ENCODE measurements at places on chromosomes 3 and 15. TPM values are rescaled to one million over a fixed set of nuclear protein-coding genes. Genes with fewer than 3 reads are reported as not detected.

Gene PTH1R
- polyA plus RNA-seq = 3.8 TPM

Gene PIF1
- polyA plus RNA-seq = 0.98 TPM

Gene PATL2
- polyA plus RNA-seq = 1.3 TPM

Gene STAG1
- polyA plus RNA-seq = 19.4 TPM

Gene CAV3
- polyA plus RNA-seq = not detected

- DNase-seq = no peak
These were observed 550.8 kb downstream of the DIPK2A start for GRCh38 chr3:144522456-144522855.

- DNase-seq = no peak
These were observed 47.4 kb upstream of the SMAD3 start for GRCh38 chr15:67018026-67018425.

GRCh38 chr15:63514531-63514943, 10.1 kb downstream of the USP3 start:
- DNase-seq = no peak

GRCh38 chr15:41560572-41560874, 1.5 kb downstream of the TYRO3 start:
- DNase-seq = peak; percentile 61

GRCh38 chr3:146375219-146375618, 94.1 kb downstream of the PLSCR2 start:
- DNase-seq = peak; percentile 42

- no peak for DNase-seq
These were observed 25.1 kb downstream of the ADCY5 start for GRCh38 chr3:123423806-123424205.

- DNase-seq = no peak
These were observed 51.2 kb downstream of the BCHE start for GRCh38 chr3:165786013-165786412.

- no peak for DNase-seq
These were observed 165.2 kb upstream of the LMCD1 start for GRCh38 chr3:8336456-8336855.

DNA sequence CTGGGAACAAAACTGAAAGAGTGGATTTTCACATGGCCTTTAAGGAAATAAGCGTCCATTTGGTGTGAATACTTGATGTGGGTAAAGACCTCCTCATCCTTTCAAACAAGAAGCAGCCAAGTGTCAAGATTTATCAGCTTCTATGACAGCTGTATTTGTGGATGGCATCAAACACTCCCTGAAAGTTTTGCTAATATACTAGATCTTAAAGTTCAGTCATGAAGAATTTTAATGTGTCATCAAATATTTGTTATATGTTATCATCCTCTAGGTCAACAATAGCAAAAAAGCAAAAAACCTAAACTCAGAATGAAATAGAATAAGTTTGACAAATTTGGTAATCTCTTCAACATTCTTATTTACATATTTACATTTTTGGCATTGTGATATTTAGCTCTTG, 29.1 kb upstream of the LYSMD4 start:
- no peak for DNase-seq

- no peak for DNase-seq
These were observed 318.2 kb upstream of the TMCO5A start for GRCh38 chr15:37616215-37616614.

- DNase-seq = no peak
These were observed 61.6 kb downstream of the ULK4 start for GRCh38 chr3:41900265-41900664.

DNA sequence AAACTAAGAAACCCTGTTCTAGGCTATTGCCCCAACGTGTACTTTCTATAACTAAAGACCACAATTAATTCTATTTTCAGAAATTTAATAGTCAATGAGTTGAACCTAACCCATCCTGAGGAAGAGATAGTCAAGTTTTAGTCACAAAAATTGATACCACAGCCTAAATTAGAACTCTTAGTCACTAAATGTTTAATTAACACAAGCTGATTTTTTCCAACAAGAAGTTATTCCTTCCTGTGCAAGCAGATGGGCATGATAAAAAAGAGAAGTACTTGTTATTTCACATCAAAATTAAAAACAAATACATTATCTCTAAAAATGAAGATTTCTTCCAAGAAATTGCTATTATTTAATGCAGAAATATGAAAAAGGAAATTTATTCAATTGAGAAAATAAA, 38.4 kb upstream of the TERB2 start:
- no peak for DNase-seq

DNA sequence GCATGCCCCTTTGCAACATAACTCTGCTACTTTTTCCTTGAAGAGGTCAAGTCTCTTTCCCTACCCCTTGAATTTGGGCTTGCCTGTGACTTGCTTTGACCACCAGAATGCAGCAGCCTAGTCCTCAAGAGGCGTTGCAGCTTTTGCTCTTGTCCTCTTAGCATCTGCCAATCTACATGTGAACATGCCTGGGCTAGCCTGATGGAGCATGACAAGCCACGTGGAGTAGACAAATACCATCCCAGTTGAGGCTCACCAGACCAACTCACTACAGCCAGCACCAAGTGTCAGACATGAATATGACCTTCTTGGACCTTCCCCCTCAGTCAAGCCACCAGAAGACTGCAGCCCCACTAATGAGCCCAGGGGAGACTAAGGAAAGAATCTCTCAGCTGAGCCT, 32.9 kb downstream of the AMOTL2 start:
- DNase-seq = no peak

GRCh38 chr15:63054985-63055384, 12.4 kb downstream of the TPM1 start:
- DNase-seq = no peak

DNA sequence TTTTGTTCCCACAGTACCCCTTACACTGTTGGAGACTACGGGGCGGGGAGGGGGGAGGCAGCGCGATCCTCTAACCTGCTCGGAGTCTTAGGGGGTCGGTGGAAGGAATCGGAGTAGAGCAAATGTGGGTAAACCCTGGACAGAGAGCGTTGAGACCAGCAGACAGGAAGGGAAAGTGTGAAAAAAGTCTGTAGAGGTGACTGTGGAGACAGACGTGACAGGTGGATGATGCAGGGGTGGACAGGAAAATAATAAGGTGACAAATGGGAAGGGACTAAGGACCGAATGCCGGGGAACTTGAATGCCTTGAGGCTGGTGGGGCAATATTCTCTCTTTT, 424 bp downstream of the EAF2 start:
- no peak for DNase-seq

- DNase-seq = no peak
These were observed 173.7 kb upstream of the CRBN start for GRCh38 chr3:3353153-3353552.

DNA sequence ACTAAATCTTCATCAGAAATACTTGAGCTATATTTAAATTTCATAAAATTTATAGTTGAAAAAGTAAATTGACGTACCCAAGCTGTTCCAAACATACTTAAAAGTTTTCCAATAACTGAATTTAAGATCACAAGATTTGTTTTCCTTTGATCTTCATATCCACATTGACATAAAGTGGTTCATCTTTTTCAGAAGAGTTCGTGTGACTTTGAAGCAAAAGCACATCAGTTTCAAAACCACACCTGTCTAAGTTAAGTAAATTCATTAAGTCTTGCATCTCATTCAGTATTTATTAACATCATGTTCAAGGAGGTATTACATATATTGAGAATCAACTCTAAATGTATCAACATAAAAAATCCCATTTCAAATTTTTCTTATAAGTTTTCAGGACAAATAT, 79.5 kb downstream of the BFSP2 start:
- no peak for DNase-seq

DNA sequence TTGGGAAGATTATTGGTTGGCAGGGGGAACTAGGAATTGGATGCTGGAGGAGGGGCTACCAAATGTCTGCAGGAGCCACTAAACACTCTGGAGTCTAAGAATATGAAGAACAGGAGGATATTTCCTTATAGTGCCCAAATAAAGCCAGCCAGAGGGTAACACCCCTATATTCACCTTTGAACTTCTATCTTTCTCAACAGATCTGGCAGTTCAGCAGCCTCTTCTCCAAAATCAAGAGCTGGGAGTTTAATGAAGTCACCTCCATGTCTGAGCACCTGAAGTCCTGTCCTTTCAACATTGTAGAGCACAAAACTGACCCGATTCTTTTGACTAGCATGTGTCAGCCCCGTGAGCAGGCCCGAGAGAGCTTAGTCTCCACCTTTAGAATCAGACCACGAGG, 33.3 kb downstream of the FBXO40 start:
- DNase-seq = no peak

GRCh38 chr3:39752019-39752637, 57.3 kb upstream of the MYRIP start:
- no peak for DNase-seq

DNA sequence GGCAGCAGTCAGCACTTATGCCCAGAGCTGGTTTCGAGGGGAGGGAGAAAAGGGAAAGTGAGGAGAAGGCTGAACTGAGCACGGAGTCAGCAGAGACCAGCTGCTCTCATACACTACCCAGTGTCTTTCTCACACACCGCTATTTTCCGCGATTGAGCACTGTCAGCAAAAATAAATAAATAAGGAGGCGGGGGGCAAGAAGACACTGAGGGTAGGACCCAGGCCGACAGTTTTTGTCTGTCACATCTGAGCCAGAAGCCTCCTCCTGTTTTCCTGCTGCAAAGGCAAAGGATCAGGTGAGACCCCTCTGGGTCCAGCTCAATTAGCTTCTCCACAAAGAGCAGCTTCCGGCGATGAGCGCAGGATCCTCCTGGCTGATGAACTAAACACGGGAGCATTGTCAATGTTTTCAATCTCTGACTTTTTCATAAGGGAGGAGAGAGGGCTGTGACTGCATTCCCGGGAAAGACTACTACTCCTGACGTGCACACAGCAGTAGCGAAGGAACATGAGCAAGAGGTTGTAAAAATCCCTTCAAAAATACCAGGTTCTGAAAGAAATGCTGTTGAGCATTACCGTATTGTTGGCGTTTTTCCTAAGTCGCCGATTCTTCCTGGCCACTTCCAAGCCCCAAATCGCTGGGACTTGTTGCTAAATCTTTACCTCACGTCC, 1.3 kb downstream of the FRMD5 start:
- DNase-seq = no peak
